ENCODE measurements at places on chromosomes 1 and 21.

DNA sequence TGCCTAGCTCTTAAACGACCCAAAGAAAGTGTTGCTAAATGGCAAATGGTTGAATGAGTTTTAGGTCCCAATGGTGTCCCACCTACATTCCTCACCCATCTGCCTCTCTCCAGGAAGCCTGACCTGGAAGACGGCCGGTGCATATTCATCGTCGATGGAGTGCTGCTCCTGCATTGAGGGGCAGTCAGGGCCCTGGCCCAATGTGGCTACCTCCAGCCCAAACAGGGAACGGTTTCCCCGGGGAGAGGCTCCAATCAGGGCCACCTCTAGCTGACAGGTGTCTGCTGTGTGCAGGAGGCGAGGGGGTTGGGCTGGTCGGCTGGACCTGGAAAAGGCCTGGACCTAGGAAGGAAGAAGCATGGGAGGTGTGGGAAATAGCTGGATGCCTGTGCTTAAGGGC is 1.6 kb downstream of the GLMP start:
- DNase-seq = no peak

- no peak for DNase-seq
These were observed 3.7 kb upstream of the FNDC7 start for GRCh38 chr1:108708691-108709660.

DNA sequence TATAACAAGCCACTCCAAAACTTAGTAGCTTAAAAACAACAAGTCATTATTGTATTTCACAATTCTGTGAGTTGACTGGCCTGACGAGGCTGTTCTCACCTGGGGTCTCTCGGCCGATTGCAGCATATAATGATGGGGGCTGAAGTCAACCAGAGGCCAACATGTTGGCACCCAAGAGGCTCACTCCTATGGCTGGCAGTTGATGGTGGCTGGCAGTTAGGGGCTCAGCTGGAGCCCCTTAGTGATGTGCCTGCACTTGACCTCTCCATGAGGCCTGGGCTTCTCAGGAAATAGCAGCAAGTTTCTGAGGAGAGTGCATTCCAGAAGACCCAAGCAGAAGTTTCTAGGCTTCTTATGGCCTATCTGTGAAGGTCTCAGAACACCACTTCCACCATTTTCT is 459.4 kb downstream of the NPHP4 start:
- DNase-seq = no peak

- DNase-seq = no peak
These were observed 77.8 kb downstream of the C4BPA start for GRCh38 chr1:207181847-207182246.

GRCh38 chr1:82463951-82464350 is 663.2 kb downstream of the ADGRL2 start:
- no peak for DNase-seq

DNA sequence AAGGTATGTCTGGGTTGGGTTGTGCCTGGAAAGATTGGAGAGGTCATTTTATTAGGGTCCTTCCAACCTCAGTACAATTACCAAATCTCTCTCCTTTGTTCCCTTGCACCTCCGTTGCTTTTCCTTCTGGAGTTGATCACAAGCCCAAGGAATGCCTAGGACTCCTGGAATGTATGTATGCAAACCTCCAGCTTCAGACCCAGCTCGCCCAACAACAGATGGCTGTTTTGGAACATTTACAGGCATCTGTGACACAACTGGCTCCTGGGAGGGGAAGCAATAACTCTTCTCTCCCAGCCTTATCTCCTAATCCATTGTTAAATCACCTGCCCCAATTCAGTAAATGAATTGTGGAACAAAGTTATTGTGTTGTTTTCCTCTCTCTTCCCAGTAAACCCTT is 8.3 kb downstream of the TSACC start:
- no peak for DNase-seq

DNA sequence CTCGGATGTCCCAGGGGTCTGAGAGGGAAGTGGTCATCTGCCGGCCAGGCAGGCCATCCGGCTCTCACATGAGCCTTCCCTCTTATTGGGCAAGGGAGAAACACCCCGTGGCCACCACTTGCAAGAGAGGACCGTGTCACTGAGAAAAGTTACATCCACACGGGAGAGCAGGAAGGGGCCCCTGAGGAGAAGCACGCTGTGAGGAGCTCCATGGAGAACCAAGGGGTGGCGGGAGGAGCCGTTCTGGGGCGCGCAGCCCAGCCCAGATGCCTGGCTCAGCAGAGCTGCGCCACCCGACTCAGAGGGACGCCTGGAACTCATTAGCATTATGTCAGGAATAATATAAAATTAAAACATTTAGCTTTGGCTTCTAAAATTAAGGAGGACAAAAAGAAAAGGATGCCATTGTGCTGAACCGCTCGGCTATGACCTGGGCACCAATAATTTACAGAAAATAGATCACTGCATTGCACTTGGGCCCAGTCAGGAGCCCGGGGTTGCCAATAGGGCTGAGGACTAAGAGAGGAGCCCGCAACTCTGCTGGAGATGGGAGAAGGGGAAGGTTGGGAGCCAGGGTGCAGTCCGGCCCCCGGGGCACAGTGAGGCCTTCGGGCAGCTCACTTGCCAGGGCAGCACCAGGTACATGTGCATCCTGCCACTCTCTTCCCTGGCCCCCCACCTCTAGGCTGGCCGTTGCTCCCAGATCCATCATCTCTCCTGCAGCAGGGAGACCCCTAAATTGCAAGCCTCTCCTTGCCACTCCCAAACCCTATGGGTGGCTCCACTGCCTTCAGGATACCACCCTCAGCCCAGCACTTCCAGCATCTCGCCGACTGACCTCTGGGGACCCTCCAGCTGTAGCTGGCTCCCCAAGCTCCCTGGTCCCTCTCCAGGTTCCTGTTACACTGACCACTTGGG is 84.8 kb downstream of the DMRTB1 start:
- no peak for DNase-seq

All from NCI-H2029 treated with DMSO at 0.1 percent for 48 hours (cell line).